AG04450 (cell line): ENCODE measurements at places on chromosomes 7 and 10. TPM values are rescaled to one million over a fixed set of nuclear protein-coding genes. Genes with fewer than 3 reads are reported as not detected.

ZNF438 gene
- polyA plus RNA-seq = 4.4 and 5.0 TPM in 2 replicates

GRCh38 chr10:78964952-78965633 is 103.7 kb upstream of the ZMIZ1 start:
- no peak for DNase-seq

DNA sequence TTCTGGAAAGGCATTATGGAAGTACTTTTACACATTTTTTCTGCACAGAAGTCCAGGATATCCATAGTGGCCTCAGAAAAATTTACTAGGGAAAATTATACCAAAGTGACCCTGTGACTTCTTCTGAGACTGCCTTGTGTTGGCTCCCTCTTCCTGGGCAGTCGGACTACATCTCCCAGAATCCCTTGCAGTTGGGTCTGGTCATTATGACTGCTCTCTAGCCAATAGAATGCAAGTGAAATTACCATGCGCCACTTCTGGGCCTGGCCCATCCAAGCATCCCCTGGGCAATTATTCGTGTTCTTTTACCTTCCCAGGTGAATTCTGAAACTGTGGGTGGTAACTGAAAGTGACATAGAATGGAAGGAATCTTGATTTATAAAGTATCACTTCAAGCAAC is 430.9 kb downstream of the ACTR3B start:
- no peak for DNase-seq

GIMAP8 gene
- not detected in 2 replicates for polyA plus RNA-seq

DNA sequence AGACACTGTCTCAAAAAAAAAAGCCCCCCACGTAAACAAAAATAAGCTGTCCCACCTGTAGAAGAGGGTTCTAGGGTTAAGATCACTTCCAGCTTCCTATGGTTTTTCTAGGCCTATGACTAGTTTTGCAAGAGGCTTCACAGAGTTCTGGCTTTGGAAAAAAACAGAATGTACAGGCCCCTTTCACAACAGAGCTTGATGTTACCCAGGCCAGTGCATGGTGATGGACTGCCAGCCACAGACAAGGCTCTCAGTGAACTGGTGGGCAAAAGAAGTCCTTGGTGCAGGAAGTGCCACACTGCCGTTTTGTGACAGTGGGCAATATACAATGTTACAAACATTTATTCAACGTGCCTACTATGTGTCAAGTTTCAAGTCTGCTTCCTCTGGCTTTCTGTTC is 18.3 kb upstream of the EFCAB10 start:
- no peak for DNase-seq

DNA sequence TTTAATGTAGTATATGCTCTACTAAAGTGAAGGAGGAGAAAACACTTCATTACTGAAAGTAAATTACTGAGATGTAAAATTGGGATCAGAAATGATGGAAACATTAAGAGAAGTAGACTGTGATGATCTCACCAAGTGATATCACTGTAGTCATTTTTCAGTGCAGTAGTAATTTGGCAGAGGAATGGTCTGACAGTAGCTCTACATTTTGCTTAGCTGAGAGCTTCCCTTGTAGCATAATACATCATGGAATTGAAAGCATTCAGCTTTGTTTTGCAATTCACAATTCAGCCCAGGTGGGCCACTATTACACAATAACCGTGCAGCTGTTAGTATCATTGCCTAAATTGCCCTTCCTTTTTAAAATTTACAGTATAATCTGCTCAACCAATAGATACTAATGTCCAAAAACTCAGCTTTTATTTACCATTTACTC is 19.4 kb upstream of the CABCOCO1 start:
- no peak for DNase-seq

DNA sequence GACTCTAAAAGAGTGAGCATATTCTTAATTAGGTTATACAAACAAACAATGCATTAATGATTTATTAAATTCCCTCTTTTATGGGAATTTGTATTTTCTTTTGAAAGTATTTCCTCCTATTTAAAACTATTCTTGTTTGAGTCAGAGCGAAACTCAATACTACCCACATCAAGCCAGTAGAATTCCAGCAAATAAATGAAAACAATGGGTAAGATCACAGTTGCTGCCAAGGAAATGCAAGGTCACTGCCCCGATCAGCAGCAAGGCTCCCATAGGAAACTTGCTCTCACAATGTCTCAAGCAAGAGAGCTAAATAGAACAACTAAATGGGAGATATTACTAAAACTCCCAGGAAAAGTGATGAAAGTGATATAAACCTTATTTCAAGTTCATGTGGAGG is 206.3 kb downstream of the THSD7A start:
- DNase-seq = no peak

DNA sequence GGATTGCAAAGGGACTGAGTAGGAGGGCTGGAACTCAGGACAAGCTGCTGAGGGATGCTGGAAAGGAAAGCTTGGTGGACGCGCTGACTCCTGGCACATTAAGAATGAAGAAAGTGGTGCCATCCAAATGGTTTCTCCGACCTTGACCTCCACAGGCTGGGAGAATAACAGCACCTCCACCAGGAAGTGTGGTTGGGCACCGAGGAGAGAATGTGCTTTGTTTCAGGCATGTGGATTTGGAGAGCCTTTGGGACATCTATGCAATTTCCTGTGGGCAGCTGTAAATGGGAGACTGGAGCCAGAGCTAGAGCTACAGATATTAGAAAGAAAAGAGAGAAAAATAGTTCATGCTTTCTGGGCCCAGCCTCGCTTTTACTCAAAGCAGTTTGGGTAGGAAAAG is 29.8 kb upstream of the HABP2 start:
- no peak for DNase-seq

GRCh38 chr10:33596422-33596821 is 262.0 kb upstream of the NRP1 start:
- no peak for DNase-seq

GRCh38 chr7:139867847-139868246 is 38.8 kb downstream of the TBXAS1 start:
- no peak for DNase-seq

DNA sequence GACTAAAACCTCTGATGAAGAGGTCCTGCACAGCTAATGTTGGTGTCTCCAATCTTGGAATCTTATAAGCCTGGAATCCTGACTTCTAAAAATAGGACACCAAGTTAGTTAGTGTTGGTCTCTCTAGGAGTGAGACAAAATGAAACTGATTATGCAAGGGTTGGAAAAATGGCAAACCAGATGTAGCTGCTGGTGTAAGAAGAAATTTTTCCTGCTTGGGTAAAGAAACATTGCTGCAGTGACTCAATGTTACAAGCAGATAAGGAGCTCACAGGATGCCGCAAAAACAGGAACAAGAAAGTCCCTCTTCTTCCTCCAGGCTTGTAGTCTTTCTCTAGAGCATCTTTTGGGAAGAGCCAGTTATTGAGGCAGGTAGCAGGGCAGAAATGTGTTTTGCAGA is 449.0 kb downstream of the ETV1 start:
- DNase-seq = peak; percentile 24

PLAU gene
- 241 and 329 TPM in 2 replicates for polyA plus RNA-seq

TMEM270 gene
- not detected in 2 replicates for polyA plus RNA-seq

DNA sequence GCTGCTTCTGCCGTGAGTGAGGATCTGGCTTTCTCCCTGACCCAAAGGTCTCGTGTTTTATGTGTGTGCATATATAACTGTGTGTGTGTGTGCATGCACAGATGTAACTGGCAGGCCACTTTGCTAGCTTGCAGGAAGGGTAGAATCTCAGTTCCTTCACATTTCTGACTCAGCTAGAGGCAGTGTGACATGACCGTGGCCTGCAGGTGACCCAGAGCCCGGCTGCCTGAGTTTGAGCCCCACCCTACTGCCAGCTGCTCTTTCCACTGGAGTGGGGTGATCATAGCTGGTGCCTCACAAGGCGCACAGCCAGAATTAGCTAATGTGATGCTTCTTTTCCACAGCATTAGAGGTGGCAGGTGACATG is 9.3 kb upstream of the MYL7 start:
- DNase-seq = no peak

GRCh38 chr7:77416621-77417371 is 647 bp upstream of the GSAP start:
- DNase-seq = no peak

GRCh38 chr7:38760226-38760625 is 129.1 kb upstream of the AMPH start:
- DNase-seq = no peak

GRCh38 chr10:69392481-69393000 is 24.2 kb downstream of the TACR2 start:
- no peak for DNase-seq

- no peak for DNase-seq
Measured at GRCh38 chr7:90686146-90686545, 90.0 kb downstream of the CDK14 start.
